ENCODE measurements at places on chromosomes 2 and 18.
A peak's percentile ranks its signal among the peaks of the same experiment; 100 is the strongest.

DNA sequence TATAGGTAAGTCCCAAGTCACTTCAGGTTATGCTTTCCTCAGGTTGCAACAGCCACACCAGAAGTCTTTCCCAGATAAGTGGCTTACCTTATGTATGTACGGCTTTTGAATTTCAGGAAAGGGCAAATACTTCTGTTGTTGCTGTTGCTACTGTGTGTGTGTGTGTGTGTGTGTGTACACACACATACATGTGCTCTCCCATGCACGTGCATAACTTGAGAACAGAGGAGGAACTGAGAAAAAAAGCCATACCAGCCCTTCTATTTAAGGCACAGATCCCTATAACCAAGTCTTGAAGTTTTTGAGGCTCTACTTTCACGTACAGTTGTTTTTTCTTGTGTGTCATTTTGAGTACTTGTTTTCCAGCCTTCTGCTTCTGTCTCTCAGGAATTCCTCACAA is 62.4 kb downstream of the WDPCP start:
- no peak for ATAC-seq

GRCh38 chr18:57780706-57781347 is 22.3 kb downstream of the ATP8B1 start:
- ATAC-seq, result no peak

DNA sequence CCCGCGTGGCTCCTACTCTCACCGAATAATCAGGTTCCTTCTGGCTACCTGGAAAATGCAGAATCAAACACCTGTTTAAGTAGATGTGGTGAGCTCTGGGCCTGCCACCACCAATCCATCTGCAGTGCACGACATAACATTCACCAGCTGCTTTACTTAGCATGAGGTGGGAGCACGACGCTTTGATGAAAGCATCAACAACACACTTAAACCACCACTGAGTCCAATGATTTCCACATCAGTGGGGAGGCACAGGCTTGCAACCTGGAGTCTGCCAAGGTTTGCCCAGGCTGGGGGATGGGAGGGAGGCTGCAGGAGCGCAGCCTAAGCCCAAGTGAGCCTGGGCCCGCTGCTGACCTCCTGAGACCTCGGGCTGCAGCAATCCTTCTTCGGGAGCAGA is 415.5 kb downstream of the MEIS1 start:
- no peak for ATAC-seq

GRCh38 chr2:45412754-45413379 is 198.2 kb downstream of the SRBD1 start:
- ATAC-seq, result no peak

DNA sequence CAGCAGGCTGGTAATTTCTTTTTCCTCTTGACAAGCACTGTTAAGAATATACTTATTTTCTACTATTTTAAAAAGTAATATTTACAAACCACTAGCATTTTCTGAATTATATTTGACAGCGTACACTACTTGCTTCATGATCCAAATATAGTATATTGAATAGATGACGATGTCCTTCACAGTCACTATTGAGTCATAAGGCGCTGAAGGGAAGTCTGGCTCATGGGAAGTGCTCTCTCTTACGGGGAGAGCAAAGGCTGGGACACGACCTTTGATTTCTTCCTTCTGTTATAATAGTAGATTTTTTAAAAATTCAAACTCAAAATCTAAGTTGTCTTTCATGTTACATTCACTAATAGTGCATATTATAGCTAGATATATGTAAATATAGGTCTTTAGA is 357.1 kb downstream of the SOCS6 start:
- no peak for ATAC-seq

DNA sequence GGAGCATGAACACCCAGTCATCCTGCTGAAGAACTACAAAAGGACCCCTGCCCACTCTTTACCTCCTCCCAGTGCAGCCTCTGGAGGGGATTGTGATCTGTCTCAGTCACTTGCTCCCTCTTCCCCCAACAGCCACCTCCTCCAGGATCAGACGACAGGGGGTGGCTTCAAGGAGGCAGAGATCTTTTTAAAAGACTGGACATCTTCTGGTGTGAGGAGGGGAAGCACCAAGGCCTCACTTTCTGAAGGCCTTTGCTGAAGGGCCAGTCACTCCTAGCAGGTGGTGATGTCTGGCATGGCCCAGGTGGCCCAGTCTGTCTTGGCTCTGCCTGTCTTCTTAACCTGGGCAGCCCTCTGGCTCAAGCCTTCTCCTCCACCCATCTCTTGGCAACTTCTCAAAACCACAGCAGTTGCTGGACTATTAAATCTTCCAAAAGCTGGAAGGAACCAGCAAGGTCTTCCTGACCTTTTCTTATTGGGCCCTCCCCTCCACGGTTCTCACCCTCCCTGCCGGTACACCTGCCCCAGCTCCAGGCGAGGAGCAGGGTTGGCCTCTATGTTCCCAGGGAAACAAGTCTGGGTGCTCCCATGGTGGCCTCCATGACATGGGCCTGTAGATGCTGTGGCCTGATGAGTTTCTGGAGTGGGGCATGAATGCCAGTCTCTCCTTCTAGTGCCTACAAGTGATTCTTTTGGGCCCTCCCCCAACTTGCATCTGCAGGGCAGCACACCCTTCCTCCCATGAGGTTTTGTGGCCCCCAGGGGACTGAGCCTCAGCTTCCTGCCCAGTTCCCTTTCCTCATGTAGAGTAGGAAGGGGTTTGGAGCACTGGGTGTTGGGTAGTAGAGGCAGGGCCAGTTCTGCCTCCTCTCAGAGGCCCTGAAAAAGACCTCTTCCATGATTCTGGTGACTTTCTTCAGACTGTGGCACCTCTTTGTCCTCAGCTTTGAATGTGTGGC is 5.0 kb upstream of the ATP6V1B1 start:
- no peak for ATAC-seq

GRCh38 chr2:29273004-29273684 is 157.9 kb downstream of the CLIP4 start:
- peak; percentile 62 for ATAC-seq

- peak; percentile 71 for ATAC-seq
Measured at GRCh38 chr2:226427538-226428307, 371.9 kb downstream of the IRS1 start.

GRCh38 chr2:142165790-142166189 is 35.0 kb upstream of the LRP1B start:
- peak; percentile 65 for ATAC-seq

- ATAC-seq, result no peak
Measured at GRCh38 chr2:32941944-32942690, 4.6 kb upstream of the LTBP1 start.

GRCh38 chr2:64980183-64980582 is 9.0 kb upstream of the SLC1A4 start:
- ATAC-seq, result no peak

DNA sequence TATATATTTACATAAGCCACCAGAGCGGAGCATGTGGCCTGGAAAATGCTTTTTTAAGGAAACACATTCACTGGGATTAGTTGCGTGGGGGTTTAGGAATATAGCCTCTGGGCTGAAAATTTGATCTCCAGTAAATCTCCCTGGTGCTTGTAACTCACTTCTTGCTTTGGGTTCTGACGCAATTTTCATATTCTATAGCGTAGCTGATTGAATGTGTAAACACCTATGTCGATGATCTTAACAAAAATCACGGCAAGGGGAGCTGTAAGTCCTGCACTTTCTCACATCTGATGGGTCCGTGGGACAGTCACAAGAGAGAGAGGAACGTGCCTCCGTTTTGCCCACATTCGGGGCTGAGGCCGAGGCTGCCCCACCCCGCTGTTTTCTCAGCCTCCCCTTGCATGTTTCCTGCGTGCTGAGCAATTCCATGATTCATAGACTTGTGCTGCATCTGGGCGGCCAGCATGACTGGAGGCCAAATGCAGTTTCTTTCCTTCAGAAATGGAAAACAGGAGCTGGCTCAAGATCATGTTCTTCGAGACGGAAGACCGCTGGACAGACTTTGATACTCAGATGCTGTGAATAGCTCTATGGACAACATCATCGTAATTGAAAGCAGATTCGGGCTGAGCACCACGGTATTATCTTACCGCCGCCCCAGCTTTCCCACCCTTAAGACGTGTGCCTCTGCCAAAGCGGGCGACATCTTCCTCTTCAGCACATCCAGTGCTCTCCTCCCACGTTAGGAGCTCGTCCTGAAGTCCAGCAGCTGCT is 109.2 kb downstream of the TMEM18 start:
- ATAC-seq, result peak; percentile 83

- ATAC-seq, result no peak
Measured at GRCh38 chr2:116804901-116805300, 1009.6 kb upstream of the DDX18 start.

- no peak for ATAC-seq
Measured at GRCh38 chr18:73728657-73729056, 419.0 kb downstream of the FBXO15 start.

- peak; percentile 57 for ATAC-seq
Measured at GRCh38 chr2:137179542-137179941, 414.2 kb downstream of the THSD7B start.

DNA sequence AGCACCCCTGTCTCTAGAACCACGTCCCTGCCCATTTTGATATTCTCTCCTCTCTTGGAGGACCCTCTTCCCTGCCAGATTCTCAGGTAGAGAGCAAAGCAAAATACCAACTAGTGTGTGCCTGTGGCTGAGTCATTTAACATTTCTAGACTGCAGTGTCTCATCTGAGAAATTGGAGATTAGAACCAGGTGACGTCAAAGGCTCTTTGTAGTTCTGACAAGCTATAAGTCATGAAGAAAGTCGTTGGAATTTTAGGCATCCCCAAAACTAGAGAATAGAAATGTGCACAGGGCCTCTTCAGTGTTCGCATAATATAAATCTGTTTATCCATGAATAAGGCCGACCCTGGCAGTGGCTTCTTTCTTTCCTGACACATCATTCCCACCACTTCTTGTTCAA is 74.4 kb upstream of the TANC1 start:
- ATAC-seq, result peak; percentile 73

DNA sequence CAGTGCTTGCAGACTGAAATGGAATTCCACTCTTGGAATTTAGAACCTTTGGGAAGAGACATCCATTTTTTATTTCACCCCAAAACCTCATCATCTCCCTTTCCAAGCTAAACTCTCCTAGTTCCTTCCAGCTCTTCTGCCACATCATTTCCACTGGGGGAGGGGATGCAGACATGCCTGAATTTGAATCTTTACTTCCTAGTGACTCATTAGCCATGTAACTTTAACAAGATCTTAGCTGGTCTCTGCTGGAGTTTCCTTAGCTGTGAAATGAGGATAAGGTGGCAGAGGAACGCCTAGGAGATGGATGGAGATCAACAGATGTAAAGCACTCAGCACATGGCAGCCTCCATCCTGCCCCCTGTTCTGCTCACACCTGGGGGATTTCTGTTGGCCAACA is 266.8 kb downstream of the EN1 start:
- no peak for ATAC-seq

DNA sequence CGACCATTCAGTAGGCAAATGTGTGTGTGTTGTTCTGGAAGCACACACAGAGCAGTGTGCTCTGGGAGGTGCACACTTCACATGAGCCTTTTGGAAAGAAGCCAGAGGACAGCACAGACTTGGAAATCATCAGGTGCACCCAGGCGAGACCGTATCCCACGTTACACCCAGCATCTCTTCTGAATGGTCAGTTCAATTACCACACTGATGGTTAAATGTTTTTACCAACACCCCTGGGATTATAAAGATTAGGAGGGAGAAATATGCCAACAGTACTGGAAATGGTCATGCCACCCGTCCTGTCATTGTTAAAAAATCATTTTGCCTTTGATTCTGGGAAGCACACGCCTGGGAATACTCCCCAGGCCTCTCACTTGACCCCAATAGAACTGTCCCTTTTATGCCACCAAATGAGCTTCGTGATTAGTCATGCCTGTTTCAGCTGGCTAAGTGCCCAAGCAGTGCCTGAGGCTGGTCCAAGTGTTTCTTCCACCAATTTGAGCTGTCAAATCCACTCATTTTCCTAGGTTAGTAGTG is 183.7 kb downstream of the NRP2 start:
- no peak for ATAC-seq

DNA sequence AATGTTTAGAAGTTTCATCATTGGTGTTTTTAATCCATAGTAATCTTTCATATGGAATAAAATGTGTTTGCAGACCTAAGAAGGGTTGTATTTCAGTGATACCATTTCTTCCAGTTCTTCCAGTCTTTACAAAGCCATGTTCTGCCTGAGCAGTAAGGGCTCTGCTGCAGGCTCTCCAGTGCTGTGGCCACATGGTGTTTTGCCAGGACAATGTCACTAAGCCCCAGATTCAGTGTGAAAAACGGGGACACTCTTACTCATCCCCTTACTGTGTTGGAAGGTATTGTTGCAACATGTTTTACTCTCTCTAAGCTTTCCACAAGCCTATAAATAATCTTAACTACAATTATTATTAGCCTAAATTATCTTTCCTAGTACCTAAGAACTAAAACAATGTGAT is 481.4 kb upstream of the CDH7 start:
- ATAC-seq, result no peak

DNA sequence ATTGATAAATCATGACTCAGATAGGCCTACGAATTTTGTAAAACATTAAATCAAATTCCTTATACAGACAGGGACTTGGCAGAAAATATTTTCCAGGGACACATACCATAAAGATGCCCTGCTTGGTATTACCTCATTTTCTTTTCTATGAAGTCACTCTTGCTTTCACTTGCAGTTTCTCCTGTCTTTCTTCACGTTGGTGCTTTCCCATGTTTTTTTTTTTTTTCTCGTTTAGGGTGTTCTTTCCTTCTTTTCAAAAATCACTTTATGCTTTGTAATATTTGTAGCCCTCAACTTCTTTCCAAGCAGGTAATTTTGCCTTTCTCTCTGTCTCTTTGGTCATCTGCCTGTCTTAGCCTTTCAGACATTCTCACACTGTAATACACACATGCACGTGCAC is 40.7 kb downstream of the CDC42EP3 start:
- ATAC-seq, result no peak

DNA sequence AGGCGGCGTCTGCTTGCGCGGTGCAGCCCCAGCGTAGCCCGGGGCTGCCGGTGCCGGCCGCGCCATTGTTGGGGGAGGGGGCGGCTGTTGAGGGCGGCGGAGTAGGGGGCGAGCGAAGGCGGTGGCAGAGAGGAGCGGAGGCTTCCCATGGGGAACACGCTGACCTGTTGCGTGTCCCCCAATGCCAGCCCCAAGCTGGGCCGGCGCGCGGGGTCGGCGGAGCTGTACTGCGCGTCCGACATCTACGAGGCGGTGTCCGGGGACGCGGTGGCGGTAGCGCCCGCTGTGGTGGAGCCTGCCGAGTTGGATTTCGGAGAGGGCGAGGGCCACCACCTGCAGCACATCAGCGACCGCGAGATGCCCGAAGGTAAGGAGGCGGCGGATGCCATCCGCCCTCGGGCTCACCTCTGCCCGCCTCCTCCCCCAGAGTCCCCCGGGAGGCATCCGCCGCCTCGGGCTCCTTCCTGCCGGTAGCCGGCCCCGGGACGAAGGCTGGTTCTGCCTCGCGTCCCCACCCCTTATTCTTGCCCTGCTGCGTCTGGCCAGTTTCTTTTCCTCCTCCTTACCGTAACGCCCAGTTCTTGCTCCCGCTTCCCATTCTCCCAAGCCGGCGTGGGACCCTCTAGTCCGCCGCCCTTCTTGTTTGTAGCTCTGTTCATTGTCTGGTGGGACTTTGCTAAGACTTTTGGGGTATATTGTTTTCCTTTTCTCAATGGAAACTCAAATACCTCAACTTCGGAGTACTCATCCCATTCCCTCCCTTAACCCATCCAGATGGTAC is 500 bp downstream of the CCNYL1 start:
- ATAC-seq, result peak; percentile 22
